ENCODE measurements at places on chromosomes 4 and X.
A peak's percentile ranks its signal among the peaks of the same experiment; 100 is the strongest.

DNA sequence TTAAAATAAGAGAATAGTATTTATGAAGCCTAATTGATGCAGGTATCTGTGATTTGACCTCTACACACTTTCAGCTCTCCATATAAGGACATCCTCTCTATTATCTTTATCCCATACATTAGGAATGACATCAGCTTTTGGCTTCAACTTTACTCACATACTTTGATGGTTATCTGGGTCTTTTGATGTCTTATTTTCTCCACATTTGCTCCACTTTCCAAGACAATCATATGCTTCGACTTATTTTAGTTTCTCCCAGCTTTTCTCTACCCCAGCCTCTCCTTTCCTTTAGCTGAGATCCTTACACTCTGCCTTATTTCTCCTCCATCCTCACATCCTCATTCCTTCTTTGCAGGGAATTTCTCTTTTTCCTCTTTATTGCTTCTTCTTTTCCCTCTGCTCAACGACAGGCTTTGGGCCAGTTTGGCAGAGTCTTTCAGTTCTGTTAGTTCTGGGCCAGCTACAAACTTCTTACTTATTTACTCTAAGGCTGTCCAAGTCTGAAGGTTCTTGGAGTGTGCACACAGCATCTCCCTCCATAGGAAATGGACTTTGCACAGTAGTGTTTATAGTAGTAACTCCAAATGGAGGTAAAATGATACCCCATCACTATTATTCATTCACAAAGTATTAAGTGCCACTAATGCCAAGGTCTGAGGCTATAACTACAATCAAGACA lies 50.5 kb downstream of the SLC4A4 start:
- DNase-seq: no peak

- DNase-seq: no peak
Observed at GRCh38 chrX:20753076-20753475, 486.4 kb upstream of the RPS6KA3 start.

DNA sequence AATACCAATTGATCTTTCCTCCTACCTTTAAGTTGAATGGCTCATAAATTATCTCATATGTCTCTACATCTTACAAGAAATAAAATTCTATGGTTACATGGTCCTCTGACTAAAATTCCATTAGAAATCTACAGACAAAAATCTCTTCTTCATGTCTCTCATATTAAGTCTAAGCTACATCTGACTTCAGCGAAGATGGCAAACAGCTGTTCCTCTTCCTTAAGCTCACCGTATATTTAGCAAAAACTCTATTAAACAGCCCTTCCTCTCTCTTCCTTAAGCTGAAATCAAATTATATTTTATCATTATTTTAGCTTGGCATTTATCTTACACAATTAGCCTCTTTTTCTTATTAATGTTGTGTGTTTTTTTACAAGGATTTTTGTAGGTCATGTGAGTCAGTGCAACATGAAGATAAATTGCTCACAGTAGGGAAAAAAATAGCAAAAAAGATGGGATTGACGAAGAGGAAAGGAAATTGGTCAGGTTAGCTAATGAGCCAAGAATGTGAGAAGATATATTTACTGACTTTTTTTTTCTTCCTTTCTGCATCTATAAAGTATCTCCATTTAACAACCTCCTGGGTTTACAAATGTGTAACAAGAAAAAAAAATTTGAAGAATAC lies 2412.8 kb downstream of the ARAP2 start:
- no peak for DNase-seq

GRCh38 chr4:97142893-97143292 lies 1000.4 kb downstream of the STPG2 start:
- DNase-seq: no peak

DNA sequence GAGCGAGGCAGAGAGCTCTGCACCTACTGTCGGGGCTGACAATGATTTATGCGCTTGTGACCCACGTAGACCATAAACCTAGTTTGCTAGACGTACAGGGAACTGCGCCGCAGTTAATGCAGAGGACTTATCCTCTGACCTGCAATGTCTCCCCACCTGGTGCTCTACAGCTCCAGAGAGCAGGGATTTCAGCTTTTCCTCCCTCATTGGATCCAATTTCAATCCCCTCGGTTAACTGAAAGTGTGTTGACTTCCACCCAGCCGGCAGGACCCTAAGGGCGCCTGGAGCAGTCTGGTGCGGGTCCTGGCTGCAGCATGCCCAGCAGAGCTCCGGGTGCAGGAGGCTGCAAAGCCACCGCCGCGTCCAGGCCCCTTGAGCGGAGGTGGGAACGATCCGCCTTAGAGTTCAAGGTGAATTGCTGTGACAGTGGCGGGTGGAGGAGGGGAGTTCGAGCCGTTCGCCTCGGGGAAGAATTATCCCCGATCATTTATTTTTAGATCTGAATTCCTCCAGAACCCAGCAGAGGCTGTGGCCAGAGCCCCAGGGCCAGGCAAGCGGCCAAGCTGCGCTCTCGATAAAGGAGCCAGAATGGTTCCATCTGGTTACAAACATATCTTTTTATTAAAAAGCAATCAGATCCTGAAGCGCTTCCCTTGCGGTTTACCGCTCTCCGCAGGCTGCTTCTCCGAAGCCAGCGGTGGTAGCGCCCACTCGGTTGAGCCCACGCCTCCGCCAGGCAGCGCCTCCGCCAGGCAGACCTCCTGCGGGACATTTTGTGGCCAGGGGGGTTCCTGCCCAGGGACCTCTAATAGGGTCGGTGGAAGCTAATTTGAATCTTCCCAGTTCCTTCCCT lies 66.0 kb downstream of the FBXO8 start:
- no peak for DNase-seq

DNA sequence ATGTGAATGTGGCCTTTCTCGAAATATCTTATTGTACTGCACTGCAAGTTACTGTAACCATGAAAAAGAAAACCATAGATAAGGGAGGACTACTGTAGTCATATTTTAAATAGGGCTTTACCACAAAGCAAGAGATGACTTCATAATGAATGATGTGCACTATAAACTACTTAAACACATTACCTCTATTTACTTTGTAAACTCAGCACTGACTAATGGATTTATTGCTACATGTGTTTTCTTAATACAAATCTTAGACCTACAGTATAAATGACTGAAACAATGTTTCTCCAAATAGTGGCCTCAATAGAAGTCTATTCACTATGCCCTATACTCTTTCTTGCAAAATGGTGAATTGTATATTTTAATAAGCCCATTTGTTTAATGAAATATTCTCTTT lies 61.1 kb downstream of the HDX start:
- DNase-seq: no peak

- no peak for DNase-seq
Observed at GRCh38 chr4:19993242-19993641, 258.5 kb upstream of the SLIT2 start.

- no peak for DNase-seq
Observed at GRCh38 chr4:82638479-82638878, 76.7 kb upstream of the TMEM150C start.

- no peak for DNase-seq
Observed at GRCh38 chrX:147342197-147342596, 527.7 kb upstream of the CXorf51A start.

DNA sequence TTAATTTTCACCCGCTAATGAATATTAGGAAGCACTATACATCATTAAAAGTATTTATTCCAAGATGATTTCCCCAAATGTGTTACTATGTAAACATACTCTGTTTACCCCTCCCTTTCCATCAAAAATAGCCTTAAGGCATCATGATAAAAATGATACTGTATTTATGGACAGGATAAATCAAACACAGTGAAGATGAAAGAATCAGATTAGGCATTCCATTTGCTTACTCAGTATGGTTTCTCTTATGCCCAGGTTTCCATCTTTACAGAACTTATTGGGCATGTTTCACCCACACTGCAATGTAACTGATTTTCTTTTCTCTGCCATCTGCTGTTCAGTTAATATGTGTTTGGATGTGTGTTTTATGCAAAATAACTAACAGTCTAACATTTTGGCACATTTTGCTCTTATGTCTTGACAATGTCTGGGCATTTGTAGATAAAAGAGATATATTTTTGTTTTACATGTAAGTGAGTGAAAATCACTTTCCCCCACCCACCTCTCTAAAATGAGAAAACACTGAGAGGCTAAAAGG lies 445.2 kb downstream of the RPA4 start:
- no peak for DNase-seq

DNA sequence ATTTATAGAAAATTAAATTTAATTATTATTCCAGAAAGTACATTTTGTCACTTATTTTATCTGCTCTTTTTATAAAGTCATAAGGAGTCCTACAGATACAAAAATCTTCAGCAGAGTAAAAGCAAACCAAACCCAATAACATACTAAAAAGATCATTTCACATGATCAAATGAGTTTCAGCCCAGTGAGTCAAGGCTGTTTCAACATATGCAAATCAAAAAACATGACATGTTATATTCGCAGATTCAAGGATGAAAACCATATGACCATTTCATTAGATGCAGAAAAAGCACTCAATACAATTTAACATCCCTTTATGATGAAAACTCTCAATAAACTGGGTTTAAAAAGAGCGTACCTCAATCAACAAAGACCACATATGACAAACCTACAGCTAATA lies 214.3 kb downstream of the FAT4 start:
- no peak for DNase-seq

DNA sequence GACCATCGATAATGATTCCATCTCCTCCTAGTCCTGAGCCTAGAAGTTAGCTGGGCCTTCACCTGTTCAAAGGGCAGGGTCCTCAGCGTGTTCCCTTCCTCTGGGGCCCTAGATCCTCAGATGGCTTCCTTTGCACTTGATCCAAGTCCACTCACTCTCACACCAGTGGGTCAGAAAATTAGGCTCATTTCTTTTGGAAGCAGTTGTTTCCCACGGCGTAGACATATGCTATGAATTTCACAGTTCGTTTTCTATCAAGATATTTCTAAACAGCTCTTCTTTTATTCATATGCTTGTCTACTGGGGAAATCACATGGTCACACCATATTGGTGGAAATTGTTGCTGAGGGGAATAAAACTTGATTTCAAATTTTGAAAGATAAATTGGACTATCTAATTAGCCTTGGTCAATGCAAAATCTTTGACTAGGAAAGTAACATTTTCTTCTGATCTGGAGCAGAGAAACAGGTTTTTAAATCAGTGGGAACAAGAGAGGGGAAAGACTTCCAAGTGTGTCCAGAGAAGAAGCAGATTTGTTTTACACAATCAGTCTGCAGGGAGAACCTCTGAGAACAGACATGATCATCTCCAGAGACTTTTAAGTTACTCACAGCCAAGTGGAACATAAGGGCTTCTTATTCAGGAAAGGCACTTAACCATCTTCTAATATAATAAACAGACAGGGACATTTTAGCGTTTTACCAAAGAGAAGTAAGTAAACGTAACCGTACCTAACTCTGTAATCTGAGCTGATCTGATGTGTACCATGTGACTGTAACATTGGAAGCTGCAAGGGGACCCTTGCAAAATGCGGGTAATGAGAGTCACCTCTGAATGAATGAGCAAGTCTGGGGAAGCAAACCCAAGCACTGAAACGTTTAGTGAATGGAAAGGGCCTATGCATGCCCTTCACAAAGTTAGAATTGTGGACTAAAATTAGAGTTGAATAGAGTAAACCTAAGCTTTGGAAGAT lies 455.7 kb upstream of the FAT1 start:
- DNase-seq: no peak

GRCh38 chr4:89403826-89404225 lies 96.2 kb upstream of the GPRIN3 start:
- DNase-seq: no peak

- DNase-seq: no peak
Observed at GRCh38 chr4:77202491-77202890, 45.5 kb downstream of the CCNG2 start.

DNA sequence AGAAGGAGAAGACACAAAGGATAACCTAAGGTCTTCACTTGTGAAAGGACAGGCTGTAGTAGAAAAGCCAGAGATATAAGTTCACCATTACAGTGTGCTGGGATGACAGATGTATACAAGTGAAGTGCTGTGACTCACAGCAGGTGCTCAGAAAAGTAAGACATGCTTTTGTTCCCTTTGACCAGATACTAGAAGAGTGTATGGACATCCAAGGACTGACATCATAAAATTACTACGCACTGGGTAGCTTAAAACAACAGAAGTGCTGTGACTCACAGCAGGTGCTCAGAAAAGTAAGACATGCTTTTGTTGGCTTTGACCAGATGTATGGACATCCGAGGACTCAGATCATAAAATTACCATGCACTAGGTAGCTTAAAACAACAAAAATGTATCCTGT lies 61.6 kb upstream of the BTC start:
- no peak for DNase-seq

DNA sequence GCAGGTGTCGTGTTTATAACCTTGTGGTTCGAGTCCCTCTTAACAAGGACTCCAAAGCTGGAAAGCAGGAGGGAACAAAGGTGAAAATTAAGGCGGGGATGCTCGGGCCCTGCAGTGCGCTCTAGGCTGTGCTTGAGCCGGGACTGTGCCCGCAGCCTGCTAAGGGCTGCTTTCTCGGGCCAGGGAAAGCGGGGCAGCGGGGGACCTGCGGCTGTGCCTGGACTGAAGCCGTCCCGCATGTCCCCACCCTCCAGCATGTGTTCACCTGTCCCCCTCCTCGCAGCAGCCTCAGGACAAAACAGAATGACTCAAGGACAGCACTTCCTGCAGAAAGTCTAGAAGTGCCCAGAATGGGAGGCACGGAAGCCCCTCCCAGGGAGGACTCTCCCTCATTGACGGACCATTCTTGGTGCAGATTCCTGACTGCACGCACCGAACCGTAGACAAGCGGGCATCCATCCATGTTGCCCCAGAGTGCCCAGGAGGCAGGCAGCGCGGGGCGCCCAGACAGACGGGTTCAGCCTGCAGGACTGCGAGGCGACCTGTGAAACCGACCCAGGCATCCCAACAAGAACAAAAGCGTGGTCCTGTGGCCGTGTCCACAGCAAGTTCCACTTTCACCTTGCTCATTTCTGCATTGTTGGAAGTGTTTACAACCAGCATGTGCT lies 342.9 kb downstream of the MAGEB5 start:
- DNase-seq: no peak

DNA sequence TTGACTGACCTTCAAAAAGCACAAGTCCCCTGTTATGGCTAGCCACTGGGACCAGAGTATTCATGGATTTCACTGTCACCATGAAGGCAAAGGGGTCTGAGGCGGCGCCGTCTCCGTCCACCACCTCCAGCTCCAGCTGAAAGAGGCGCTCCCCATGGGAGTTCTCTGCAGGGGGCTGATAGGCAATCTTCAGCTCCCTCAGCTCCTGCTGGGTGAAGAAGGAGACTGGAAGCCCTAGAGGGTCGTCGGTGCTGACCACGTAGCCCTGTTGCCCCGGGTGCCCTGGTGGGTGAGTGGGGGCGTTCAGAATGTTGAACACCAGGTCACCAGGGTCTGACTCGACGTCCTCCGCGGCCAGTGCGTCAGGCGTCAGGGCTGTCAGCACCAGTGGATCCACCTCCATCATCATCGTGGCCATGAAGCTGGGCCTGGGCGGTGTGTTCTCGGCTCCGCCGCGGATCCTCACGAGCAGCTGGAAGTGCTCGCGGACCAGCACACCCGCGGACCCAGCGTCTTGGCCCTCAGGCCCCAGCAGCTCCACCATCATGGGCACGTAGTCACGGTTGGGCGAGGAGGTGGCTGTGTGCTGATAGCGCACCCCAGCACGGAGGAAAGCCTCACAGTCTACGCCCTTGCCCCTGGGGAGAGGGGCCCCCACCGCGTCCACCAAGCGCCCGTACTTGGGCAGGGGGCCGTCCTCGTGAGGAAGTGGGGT lies 987 bp downstream of the FREM3 start:
- DNase-seq: no peak

GRCh38 chrX:74325130-74326059 lies 21.4 kb downstream of the ZCCHC13 start:
- DNase-seq: peak; percentile 50
